Astrocyte of the spinal cord (primary cell): ENCODE measurements at places on chromosomes 1 and 21.

DNA sequence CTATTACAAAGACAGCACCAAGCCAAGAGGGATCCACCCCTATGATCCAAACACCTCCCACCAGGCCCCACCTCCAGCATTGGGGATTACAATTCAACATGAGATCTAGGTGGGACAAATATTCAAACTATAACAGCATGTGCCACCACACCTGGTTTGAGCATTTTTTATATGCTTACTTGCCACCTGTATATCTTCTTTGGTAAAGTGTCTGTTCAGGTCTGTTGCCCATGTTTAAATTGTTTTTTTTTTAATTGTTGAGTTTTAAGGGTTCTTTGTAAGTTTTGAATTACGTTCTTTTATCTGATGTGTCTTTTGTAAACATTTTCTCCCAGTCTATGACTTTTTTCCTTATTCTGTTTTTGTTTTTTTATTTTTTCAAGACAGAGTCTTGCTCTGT, 83.4 kb downstream of the LRIG2 start:
- no peak for DNase-seq

DNA sequence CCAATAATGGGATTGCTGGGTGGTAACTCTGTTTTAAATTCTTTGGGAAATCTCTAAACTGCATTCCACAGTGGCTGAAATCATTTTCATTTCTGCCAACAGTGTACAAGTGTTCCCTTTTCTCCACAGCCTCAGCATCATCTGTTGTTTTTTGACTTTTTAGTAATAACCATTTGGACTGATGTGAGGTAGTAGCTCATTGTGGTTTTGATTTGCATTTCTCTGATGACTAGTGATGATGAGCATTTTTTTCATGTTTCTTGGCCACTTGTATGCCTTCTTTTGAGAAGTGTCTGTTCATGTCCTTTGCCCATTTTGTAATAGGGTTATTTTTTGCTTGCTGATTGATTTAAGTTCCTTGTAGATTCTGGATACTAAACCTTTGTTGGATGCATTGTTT, 131.9 kb upstream of the B3GALT2 start:
- DNase-seq, result no peak

- no peak for DNase-seq
Measured at GRCh38 chr1:43143441-43143888, 28.6 kb downstream of the EBNA1BP2 start.

DNA sequence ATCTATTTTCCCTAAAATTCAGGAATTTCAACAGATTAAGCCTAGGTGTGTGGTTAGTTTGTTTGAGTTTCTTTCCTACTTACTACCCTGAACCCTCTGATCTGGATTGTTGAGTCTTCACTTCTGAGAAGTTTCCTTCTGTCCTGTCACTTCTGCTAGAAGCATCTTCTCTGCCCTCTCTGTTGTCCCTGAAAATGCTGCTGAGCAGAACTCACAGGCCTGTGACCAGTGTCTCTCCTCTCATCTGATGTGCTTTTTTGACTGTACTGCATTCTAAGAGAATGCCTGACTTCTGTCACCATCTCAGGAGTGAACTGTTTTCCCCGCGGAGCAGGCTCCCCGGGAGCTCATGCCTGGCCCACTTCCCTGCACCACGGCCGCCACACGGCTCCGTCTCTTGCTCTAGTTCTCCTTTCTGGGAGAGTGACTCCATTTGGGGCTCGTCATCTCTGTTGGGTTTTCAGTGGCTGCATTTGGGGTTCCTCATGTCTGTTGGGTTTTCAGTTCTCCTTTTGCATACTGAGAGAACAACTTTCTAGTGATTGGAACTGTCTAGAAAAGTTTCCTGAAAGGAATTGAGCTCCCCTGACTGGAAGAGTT, 77.9 kb downstream of the POFUT2 start:
- DNase-seq, result no peak

DNA sequence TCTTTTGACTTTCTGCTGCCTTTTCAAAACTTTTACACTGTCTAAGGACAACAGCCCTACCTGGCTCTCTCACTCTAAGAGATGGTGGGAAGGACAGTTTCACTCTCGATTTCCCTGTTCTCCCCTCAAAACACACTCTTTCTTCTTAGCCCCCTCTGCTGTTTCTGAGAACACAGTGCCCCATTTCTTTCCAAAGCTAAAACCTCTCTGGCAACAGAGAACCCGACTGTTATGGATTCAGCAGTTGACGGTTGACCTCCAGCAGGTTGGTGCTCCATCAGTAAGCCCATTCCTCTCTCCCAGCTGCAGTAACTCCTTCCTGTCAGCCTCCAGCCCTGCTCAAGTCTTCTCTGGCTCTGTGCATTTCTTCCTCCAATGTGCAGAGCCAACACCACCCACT, 88.2 kb upstream of the ABCD3 start:
- DNase-seq, result peak; percentile 71

DNA sequence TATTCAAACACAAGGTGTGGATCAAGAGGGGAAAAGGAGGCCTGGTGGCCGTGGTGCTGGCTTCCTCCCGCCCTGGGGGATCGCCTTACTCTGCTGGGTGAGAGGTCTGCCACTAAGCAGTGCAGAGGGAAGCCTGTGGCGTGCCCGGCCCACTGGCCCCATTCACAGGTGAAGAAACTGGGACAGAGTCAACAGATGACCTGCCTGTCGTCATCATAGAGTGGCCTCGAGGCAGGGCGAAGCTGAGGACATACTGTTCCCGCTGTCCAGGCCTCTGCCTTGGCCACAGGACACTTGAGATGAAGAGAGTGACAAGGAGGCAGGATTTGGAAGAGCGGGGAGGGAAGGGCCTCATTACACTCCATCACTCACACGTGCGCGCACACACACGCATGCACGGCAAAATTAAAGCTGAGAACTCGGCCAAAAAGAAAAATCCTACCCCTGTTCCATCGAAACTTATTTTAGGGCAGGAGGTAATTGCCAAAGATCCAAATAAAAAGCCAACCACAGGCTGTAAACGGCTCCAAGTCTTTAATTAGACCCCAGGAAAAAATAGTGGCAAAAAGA, 50.5 kb downstream of the CASZ1 start:
- no peak for DNase-seq

- no peak for DNase-seq
Measured at GRCh38 chr1:9293533-9294404, 1.1 kb downstream of the SPSB1 start.

- peak; percentile 88 for DNase-seq
Measured at GRCh38 chr1:53047737-53048736, 14.0 kb upstream of the PODN start.

DNA sequence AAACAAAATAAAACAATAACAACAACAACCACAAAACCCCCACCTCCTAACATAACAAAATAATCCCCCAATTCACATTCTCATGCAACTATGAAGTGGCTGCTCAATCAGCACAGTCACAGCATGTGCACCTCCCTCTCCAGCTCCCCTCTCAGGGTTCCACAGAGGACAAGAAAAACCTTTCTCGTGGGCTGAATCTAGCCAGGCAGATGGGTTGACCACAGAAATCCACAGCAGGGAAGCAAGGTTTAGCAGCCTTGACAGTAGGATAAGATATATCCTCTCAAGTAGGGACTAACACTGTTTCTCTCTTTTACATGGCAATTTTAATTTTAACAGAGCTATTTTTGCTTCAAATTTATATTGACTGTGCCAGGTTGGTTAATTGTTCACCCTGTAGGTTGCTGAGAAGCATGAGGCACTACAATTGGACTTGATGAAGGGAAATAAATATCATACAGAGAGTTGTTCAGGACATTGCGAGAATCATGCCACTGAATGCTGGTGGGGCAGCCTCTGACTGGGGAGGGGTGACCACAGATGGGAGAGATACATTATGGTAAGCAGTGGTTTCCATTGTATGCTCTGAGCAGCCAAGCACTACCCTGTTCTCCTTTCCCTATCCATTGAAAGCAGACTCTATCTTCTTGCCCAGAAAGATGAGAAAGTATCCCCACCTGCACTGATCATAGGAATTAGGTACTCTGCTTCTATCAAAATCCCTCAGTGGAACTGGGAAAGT, 535.1 kb downstream of the DPYD start:
- DNase-seq, result peak; percentile 57

- DNase-seq, result no peak
Measured at GRCh38 chr1:244002721-244003120, 48.4 kb upstream of the ZBTB18 start.

- DNase-seq, result no peak
Measured at GRCh38 chr1:39655578-39656268, 16.2 kb downstream of the NT5C1A start.

DNA sequence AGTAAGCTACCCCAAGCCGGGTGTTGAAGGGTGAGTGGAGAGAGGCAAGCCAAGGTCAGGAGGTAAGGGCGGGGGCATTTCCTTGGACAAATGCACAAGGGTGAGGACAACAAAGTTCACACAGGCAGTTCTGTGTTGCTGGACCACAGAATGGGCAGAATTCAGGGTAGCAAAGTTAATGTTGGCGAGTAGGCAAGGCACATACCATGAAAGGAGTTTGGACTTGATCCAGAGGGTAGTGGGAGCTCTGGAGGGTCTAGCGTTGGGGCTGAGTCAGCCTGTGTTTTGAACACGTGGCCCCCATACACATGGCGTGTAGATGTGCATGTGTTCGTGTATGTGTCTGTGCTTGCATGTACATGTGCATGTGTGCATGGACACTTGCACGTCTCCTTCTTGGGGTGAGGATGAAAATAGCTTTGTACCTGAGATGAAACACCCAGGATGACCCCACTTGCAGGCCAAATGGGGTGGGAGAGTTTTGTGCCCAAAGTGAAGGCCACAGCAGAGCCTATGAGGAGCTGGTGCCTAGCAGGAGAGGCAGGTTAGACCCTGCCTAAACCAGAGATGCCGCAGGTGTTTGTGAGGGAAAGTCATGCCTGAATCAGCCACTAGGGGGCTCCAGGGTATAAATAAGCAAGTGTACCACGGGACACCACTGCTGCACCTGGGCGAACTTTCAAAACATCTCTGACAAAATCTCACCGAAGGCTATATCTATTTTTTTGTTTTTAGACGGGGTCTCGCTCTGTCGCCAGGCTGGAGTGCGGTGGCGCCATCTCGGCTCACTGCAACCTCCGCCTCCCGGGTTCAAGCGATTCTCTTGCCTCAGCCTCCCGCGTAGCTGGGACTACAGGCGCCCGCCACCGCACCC, 21.8 kb downstream of the SLC27A3 start:
- peak; percentile 61 for DNase-seq

- peak; percentile 96 for DNase-seq
Measured at GRCh38 chr1:173429471-173430402, 47.4 kb upstream of the PRDX6 start.

- DNase-seq, result no peak
Measured at GRCh38 chr1:33494929-33495328, 22.5 kb downstream of the ZSCAN20 start.

- peak; percentile 81 for DNase-seq
Measured at GRCh38 chr21:29208682-29209059, 78.2 kb downstream of the MAP3K7CL start.

DNA sequence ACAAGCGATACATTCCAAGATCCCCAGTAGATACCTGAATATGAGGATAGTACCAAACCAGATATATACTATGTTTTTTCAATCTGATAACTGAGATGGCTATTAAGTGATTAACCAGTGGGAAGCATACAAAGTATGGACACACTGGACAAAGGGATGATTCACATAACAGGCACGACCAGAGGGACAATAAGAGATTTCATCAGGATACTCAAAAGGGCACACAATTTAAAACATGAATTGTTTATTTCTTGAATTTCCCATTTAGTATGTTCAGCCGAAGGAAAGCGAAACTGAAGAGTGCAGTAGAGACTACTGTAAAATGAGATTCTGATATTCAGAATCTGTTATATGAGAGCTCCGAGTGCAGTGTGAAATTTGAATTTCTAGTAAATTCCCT, 10.6 kb downstream of the ZZZ3 start:
- DNase-seq, result no peak

DNA sequence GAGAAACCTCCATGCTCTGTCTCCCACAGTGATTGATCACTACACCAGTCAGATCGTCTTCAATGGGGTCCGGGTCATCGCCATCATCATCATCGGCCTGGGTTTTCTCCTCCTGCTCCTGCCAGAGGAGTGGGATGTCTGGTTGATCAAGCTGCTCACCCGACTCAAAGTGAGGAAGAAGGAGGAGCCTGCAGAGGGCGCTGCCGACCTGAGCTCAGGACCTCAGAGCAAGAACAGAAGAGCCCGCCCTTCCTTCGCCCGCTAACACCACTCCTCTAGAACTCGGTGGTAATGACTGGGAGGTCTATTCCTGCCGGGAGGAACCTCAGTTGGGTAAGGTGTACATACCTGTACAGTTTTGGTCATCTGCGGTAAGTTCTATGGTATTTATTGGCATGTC, 50.3 kb upstream of the COA6 start:
- peak; percentile 8 for DNase-seq

- no peak for DNase-seq
Measured at GRCh38 chr21:38843379-38843778, 37.6 kb downstream of the ETS2 start.

DNA sequence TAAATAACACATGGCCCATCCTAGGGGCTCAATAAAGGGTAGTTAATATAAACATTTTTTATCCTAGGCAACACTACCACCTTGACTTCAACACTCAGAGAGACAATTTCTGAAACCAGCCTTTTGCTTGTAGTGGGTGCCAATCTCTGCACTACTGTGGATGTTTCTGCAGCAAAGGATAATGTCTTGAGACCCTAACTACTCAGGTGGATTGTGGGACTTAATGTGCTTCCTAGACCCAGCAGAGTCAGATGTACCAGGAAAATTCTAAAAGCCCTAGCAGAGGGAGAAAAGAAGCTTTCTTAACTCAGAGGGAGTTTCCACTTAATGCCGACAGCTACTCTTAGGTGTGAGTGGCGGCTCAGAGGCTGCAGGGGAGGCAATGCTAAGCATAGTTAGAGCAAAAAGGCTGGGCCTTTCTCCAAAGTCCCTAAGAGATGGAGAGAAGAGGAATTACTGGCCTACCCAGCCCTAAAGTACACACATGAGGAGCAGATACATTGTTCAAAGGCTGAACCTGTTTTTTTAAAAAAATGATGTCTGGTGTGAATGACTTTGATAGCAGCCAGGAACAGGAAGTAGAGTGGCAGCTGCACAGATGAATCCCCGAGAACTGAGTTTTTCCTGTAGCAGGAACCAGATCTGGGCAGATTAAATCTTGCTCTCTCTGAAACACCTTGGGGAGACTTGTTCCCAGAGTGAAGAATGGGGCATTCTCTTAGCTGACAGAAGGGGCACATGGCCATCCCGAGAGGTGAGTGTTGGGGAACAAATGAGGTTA, 33.5 kb upstream of the ABCD3 start:
- no peak for DNase-seq

DNA sequence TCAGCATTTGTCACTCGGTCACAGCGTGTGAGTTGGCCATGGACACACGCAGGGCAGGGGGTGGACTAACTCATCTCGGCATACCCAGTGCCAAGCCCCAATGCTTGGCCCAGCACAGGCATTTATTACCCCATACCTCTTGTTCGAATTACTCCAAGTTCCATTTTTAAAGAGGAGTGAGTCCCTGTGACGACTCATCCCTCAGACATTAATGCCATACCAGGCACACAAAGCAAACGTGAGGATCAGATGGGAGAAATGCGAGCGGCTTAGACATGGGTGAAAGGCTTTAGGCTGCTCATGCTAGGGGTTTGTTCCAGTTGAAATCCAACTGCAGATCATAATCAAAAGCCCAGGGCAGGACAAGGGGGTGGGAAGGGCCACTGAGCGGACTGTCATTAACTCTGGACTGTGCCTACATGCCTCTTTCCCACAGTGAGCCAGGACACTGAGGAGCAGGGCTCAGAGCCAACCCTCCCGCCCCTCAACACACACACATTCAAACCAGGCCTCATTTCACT, 118.5 kb upstream of the NGF start:
- DNase-seq, result peak; percentile 26
